Cerebellar nuclear complex (tissue), 1 donor: ENCODE measurements at places on chromosomes 2 and 18.

DNA sequence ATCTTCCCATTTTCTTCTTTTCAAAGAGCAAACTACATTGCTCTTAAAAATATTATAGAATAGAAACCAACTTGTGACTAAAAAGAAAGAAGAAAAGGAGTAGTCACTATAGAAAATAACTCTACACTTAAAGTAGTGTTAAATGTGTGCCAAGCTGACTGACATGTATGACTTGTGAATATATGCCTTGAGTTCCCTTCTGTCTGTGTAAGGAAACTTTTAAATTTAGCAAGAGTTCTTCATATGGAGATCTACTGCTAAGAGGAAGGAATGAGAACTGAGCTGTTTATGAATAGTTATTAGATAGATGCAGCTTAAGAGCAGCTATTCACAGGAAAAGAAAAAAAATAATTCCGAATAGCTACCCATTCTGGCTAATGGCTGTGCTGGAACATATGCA, 1221.7 kb upstream of the ZEB2 start:
- no peak for DNase-seq

- no peak for DNase-seq
These were observed 127.8 kb downstream of the FBXO15 start for GRCh38 chr18:74019864-74020263.

DNA sequence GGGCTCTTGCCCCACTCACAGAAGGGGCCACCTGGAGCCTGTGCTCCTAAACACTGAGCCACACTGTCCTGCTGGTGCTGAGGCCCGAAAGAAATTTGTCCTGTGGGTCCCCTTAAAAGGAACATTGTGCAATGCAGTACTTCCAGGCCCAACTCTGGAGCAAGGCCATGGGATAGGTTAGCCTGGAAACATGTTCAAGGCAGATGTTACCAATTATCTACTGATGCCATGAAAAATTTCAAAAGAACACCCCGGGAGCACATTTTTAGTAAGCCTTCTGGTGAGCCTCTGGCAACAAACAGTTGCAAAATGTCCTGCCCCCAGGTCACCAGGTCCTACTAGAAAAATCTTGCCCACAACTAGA, 12.3 kb upstream of the PTMA start:
- no peak for DNase-seq

- DNase-seq, result no peak
These were observed 1.1 kb upstream of the SALL3 start for GRCh38 chr18:78978349-78979055.

GRCh38 chr18:5941890-5942289, 46.6 kb upstream of the TMEM200C start:
- DNase-seq, result no peak

DNA sequence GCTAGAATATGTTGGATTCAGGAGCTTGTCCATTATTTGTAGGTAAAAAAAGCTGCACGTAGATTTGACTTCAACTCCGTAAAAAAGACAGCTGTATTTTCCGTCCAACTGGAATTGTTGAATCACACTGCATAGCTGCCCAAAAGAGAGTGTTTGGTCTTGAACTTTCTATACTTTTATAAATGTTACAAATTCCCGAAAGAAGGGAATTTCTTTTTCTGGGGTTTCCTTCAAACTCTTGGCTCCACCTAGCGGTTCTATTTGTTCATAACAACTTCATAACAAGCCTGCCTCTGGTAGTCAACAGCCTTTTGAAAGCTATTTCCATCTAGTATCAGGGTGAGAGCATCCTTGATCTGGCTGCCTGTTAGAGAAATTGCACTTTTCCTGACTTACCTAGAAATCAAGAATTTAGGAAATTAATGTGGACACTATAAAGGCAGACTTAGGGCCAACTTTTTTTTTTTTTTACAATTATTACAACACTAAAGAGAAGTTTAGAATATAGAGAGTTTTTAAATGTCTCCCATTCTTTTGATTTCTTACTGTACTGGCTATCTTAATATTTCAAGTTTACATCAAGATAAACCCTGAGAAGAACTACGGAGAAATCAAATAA, 48.1 kb downstream of the TMEM185B start:
- no peak for DNase-seq

DNA sequence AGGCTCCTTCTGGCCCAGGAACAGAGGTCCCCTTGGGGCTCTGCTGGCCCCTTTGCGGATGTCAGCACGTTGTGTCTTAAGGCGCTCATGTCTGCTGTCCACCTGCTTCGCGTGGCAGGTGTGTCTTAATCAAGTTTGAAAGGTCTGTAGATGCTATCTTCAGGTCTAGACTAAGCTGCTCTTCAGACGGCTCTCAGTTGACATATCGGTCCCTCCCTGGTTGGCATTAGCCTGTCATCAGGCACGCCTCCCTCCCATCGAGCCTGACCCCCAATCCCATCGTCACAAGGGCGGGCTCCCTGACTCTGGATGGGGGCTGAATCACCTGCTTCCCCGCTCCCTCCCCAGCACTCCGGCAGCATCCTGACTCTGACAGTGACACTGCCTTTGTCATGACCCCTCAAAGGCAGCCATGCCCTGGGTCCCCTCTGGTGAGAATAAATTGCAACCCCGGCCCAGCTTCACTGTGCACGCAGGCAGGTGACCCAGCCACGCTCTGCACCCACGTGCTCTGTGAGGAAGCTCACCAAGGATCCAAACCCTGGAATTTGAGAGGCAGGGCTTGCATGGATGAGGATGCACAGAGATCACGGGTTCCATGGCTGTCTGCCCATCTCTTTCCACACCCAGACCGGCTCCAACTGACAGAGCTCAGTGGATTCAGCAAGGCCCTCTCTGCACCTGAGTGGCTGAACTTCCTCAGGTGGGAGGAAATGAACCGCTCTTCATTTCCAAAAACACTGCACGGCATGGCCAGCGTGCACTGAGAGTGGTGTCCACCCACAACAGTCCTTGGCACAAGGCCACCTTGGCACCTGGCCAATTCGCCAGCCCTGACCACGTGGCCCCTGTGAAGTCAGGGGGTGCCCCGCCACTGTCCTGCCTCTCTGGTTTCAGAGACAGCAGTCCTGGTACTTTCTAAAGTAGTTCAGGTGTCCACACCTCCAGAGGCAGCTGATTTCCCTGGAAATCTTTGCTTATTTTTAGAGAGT, 110.2 kb upstream of the GPC1 start:
- no peak for DNase-seq

DNA sequence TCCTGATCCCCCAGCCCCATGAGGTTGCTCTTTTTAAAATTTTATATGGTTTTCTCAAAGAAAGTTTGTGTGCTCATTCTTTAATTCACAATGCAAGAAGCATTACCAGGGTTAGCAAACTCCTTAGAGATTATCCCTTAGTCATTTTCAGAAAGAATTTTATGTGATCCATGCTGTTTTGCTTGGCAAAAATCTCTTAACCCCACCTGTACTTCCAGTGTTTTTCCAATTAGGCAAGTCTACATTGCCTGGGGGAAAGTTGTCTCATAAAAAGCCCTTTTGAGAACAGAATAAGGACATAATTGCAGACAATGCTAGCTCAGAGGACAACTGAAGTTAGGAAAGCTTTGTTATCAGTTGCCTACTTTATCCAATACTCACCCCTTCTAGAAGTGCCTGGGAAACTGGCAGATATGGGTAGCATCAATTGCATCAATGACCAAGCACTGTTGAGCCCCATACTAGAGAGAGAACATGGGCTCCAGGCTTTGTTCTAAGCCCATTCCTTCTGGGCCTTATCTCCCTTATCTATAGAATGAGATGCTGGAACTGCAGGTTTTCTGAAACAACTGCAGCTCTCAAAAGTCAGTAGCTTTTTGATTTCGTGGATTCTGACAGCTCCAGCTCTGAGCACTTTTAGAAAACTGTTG, 265.9 kb upstream of the SPHKAP start:
- no peak for DNase-seq

- no peak for DNase-seq
These were observed 5.7 kb upstream of the TTR start for GRCh38 chr18:31585991-31586390.
